Right renal pelvis (tissue), 4 donors: ENCODE measurements at places on chromosomes 12 and 14.

DNA sequence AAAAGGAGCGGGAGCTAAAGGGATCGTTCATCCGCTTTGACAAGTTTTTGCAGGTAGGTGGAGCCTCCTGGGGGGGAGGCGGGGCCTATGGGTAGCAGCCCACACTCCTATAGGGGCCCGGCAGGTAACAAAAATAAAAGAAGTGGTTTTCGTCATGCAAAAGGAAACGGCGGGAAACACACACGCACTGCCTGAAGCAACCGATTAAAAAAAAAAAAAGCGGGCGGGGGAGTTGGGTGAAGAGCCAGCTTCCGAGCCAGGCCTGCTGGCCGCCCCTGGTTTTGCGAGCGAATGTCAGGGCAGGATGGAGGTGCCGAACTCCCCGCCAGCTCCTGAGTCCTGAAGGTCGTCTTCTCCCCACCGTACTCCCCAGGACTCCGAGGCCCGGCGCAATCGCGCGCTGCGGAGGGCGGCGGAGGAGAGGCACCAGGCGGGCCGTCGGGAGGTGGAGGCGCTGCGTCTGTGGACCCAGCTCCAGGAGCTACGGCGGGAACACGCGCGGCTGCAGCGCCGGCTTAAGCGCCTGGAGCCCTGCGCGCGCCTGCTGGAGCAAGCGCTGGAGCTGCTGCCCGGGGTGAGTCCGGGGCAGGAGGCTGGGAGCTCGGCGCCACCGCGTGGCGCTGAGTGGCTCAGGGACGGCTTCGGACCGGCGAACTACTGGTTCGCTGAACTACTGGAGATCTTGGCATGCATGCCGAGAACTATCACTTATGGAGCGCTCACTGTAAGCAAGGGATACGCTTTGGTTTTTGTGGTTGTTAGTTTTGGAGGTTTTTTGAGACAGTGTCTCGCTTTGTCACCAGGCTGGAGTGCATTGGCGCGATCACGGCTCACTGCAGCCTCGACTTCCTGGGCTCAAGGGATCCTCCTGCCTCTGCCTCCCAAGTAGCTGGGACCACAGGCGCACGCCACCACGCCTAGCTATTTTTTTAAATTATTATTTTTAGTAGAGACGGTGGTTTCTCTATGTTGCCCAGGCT, 3.6 kb downstream of the CFAP73 start:
- no peak for DNase-seq

DNA sequence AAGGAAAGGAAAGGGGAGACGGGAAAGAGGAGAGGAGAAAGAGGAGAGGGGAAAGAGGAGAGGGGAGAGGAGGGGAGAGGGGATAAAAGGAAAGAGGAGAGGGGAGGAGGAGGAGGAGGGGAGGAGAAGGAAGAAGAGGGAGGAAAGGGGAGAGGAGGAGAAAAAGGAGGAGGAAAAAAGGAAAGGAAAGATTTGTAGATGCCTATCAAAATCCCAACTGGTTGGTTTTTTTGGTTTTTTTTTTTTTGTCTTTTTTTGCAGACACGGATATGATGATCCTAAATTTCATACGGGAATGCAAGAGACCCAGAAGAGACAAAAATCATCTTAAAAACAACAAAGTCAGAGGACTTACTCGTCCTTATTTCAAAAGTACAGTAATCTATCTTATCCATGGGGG, 19.4 kb downstream of the ANGEL1 start:
- no peak for DNase-seq

DNA sequence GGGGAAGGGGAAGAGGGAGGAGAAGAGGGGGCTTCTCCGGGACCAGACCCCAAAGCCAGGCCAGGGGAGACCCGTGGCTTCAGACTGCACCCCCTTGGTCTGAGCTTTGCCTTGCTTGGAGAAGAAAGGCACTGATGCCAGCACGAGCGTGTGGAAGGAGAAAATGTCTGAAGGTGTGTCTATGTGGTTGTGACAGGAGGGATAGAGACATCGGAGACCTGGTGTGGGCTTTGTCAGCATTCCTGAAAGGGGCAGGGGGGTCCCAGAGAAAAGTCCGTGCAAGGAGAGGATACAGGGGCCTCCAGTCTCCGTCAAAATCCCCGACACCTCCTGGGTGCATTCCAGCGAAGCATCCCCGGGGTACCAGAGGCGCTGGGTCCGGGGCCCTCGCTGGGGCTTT, 139.0 kb upstream of the LHX5 start:
- no peak for DNase-seq

DNA sequence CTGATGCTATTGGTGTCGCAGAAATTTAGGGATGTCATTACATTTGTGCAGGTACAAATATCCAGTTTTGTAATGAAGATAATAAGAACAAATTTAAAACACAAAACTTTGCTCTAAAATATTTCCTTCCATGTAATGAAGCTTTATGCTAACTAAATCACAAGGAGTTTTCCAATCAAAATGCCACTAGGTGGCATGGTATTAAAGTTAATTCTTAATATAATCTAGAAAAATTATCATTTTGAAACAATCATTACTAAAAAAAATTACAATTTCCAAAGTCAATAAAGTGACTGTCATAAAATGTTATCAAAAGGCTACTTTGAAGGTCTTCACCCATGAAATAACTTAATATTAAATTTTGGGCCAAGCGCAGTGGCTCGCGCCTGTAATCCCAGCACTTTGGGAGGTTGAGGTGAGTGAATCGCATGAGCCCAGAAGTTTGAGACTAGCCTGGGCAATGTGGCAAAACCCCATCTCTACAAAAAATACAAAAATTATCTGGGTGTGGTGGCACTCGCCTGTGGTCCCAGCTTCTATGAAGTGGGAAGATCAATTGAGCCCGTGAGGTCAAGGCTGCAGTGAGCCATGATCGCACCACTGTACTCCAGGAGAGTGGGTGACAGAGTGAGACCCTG, 77.4 kb downstream of the KIF21A start:
- no peak for DNase-seq

DNA sequence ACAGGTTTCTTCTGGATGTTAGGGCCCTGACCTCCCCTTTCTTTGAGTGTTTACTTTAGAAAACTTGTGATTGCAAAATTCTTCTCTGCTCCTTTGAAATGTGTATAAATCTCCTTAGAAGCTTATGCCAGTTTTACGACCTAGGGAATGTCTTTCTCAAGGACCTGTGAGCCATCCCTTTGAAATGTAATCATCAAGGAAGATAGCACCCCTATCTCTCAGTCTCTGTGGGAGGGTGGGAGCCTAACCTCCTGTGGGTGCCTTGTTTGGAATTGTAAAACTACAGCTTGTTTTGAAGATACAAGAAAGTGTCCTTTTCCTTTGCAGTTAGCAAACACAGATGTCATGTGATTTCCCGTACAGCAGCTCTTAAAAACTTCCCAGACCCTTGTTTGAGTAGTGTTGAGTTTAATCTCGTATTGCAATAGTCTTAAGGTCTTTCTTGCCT, 3.3 kb downstream of the OR10AD1 start:
- no peak for DNase-seq

DNA sequence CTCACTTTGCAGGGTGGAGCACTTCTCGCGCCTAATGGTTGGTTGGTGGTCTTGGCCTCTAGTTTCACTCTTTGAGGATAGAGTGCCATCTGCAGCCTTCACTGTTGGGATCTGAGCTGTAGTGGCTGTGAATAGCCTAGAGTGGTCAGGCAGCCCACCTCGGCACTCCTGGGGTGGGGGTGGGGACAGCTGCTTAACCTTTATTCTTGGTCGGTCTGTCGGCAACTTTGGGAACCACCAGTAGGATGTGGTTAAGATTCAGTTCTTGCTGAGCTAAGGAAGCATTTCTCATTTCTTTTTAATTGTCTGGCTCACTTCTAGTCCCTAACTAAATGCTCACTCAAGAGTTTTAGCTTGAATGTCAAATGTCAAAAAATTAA, 21.1 kb downstream of the TMBIM6 start:
- no peak for DNase-seq

- DNase-seq: no peak
Measured at GRCh38 chr12:119447126-119447525, 112.6 kb downstream of the CCDC60 start.

DNA sequence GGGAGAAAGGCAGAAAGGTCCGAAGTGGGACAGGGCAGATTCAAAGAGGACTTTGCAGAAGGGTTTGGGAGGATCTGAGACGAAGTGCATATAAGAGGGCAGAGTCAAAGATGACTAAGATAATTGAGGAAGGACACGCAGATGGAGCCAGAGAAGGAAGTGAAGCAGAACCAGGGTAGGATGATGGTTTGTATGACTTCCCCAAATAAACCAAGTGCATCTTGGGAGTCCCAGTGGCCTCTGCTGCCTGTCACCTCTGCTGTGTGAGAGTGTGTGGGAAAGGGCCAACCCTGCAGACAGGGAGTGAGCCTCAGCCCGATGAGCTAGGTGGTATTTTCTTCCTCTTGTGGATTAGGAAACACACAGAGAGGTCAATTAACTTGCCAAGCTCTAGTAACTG, 36.8 kb downstream of the FLVCR2 start:
- no peak for DNase-seq

GRCh38 chr12:89919241-89919906, 210.7 kb upstream of the ATP2B1 start:
- no peak for DNase-seq

DNA sequence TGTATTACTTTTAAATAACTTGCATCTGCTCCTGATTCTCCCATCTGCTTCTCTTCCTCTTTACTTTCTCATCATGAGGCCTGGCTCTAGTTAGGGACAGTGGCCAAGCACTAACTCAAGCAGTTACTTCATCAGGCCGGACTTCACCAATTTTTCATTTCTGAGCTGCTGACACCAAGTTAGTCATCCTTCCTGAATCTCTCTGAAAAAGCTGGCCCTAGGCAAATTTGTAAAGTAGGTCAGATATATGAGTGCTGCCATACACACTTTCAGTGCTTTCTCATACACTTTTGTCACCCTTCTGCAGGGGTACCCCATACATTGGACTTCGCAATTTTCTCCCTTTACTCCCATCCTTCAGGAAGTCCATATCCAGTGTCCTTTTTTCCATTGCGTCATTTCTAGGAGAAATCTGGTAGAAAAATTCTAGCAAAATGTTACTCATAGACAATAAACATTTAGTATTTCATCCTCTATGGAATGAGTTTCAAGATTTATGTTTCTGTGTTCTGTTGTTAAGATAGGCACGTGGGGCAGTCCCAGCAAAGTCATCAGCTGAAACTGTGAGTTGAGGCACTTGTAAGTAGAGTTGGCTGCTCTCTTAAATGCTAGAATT, 276.8 kb upstream of the TMPO start:
- no peak for DNase-seq

GRCh38 chr12:31929027-31929526, 30.1 kb upstream of the RESF1 start:
- DNase-seq: no peak

DNA sequence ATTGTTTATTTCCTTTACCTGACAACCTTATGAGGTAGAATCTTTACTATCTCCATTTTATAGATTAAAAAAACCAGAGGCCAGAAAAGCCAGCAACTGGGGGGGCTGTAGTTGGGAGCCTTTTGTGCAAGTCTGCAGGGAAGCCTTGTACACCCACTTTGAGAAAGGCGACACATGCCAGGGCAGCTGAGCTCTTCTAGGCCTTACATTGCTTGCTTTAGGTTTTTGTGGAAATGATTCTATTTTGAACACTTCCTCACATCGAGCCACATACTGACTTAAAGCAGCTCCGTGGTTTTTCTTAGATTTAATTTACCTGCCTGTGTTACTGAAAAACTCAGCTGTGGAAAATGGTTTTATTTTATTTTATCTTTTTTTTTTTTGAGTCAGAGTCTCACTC, 34.6 kb downstream of the EP400 start:
- DNase-seq: no peak

- DNase-seq: no peak
Measured at GRCh38 chr12:124520265-124520701, 47.1 kb downstream of the NCOR2 start.

DNA sequence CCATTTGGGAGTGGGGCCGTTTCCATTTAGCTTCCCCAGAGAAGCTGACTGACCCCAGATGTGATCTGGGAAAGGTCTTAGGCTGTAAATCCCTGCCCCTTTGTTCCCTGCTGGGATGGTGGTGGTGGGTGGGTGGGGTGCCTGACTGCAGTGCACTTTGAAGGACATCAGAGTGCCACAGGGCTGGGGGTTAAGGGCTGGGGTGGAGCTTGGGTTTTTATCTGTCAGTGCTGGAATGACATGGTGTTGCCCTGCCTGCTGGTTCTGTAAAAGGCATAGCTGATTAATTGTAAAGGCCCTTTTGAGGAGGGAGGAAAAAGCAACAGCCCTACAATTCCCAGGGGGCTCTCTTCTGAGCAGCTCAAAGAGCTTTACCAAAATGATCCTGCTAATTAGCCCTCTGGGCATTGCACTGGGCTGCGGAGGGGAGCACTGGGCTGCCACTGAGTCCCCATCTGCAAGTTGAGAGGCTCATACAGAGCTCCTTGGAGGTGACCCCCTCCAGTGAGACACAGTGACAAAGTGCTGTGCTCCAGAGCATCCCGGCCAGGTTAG, 21.1 kb downstream of the PLEKHG3 start:
- DNase-seq: no peak

DNA sequence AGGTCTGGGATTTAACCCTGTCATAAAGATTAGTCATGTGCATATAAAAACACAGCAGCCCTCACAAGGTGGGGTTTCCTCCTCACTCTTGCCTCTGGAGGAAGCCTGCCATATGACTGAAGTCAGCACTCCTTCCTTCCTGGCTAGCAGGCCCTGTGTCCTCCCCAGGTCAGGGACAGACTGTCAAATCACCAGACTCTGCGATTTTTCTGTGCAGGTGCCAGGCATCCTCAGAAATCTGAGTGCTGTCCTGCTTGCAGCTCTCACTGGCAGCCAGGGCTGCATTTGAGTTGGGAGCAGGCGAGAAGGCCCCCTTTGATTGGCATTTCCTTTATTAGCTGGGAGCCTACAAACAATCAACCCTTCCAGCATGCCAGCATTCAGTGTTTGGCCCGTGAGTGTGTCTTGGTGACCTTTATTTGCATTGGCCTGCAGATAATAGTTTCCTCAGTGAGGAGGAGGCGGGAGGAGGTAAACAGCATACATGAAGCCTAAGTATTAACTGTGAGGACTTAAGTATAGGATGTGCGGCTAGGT, 183.8 kb upstream of the ARHGAP5 start:
- no peak for DNase-seq

- DNase-seq: peak; percentile 58
Measured at GRCh38 chr12:53047221-53048032, 2.4 kb upstream of the TNS2 start.

- DNase-seq: no peak
Measured at GRCh38 chr14:60970146-60970545, 10.7 kb downstream of the TRMT5 start.

- DNase-seq: no peak
Measured at GRCh38 chr12:67299526-67299925, 30.4 kb downstream of the CAND1 start.

DNA sequence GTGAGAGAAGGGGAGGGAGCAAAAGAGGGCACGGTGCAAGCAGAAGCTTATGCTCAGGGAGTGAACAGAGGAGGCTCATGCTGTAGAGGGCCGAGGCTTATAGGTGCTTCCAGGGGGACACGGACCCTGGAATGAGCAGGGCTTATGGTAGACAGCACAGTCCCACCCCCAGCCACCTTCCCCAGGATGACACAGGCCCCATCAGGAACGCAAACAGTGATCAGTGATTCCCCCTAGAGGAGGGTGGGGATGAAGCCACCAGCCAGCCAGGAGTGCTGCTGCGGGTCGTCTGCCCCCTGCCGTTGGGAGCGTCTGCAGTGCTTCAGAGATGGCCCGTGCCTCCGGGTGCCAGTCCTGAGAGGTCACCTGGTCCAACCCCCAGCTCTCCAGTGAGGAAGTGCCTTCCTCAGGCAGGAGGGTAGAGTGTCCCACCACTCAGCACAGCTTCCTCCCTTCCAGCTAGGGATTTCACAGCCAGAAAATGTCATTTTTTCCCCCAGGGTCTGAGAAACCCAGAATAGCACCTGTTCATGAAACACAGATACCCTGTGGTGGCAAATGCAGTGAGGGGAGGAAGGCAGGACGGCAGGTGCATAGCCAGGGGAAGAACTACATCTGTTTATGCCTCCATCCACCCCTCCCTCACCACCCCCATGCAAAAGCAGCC, 60.7 kb downstream of the SLC6A12 start:
- DNase-seq: no peak
